T47D (cell line): ENCODE measurements at places on chromosomes 12 and 14.

DNA sequence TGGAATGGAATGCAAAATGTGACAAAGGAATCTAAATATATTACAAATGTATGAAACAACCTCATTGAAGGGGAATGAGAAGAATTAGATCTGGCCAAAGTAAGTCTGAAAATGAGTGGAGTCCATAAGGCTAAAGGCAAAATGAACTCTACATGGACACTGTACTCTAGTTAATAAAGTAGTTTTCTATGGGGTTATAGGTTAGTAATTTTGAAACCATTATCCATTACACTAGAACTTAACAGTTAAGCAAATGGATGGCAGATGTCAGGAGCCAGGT is 222.1 kb downstream of the NUAK1 start:
- no peak for DNase-seq

DNA sequence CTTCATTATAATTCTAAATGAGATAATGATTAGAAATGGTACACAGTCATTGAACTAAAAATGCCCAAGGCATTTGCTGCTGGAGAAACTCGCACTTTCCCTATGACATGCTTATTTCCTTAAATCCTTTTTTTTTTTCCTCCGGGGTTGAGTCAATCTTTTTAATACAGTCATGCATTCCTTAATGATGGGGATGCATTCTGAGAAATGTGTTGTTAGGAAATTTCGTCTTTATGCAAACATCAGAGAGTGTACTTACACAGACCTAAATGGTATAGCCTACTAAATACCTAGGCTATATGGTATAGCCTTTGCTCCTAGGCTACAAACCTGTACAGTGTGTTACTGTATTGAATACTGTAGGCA is 29.8 kb upstream of the DACT1 start:
- no peak for DNase-seq

GRCh38 chr14:33676135-33676566 is 274.7 kb downstream of the EGLN3 start:
- DNase-seq: peak; percentile 11

DNA sequence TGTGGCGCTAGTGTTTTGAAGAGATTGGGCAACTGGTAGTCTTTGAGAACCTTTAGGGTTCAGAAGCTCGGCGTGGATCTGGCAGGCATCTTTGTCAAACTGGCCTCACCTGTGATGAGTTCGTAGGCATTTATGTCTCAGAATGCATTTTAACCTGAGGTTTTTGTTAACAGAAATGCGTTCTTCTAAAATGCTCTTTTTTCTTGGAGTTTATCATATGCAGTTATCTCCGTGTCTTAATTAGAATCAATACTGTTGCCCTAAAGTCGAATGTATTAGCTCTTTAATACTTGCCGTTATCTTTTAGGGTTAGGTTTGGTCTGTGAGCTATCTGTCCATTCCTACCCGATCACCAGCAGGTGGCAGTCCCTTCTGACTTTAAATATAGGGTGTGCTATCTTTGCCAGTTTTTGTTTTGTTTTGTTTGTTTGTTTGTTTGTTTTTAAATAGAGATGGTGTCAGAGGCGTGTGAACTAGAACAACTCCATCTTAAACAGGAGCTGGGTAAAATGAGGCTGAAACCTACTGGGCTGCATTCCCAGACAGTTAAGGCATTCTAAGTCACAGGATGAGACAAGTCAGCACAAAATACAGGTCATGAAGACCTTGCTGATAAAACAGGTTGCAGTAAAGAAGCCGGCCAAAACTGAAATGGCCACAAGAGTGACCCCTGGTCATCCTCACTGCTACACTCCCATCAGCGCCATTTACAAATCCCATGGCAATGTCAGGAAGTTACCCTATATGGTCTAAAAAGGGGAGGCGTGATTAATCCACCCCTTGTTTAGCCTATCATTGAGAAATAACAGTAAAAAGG is 1.4 kb downstream of the ATF1 start:
- peak; percentile 67 for DNase-seq

DNA sequence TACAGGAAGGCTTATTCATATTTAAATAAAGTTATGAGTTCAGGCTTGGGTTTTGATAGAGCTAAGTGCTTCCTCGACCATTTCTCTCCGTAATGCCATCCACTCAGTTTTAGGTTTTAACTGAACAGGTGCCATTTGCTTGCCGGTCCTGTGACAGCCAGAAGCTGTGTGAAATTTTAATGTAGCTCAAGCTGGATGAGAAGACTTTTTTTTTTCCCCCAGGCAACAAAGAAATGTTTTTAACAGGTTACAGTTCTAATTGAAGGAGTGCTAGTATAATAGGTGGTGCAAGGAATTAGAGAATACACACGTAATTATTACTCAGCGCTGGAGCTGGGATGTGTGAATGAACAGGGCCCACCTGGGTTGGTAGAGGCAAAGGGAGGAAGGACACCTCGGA is 502.3 kb downstream of the AACS start:
- no peak for DNase-seq

DNA sequence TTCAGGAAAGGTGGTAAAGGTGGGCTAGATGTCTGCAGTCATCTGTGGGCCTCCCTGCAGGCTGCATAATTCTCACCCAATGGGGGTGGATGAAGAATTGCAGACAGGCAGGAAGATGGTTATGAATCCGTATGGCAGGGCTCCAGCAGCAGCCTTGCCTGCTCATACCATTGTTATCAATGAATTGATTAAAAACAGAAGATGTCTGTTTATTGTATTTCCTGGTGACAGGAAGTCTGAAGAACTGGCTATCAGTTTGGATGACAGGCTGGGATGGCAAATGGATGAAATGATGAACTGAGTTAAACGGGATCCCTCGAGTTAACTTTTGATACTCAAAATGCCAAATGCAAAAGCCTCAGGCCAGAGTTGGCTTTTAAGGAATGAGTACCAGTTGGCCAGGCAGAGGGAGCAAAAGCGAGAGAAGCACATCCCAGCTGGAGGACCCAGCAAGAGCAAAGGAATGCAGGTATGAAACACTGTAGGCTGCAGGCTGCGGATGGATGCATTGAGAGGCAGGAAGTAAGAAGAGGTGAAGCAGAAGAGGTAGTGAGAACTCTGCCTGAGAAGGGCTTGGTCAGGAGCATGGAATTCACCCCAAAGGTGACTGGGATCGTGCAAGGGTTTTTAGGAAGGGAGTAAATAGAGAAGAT is 550.0 kb upstream of the TBX3 start:
- no peak for DNase-seq

DNA sequence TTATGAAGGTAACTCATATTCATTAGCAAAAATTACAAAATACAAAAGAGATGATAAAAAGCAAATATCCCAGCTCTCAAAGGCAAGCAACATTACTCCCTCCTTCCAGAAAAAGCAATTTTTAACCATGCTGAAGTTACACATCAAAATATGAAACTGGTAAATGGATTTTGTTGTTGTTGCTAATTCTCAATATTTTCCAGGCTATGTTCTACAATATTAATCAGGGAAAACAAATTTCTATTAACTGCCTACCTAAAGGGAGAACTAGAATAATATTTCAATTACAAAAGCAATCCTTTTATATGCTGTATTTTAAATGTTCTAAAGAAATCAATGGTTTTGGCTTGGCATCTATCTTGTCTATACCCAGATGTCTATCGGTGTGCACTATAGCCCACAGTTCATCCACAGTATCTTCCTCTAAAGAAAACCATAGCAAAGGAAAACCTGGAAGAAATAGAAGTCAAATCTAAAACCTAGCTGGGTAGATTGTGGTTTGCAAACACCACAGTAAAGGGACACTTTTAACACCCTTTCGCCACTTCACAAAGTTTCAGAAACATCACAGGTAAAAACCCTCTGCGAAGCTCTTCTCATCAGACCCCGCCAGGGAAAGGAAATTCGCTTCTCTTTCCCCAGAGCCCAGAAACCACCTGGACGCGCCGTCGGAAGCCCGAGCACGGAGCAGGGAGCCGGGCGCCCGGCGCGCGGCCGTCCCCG is 32.0 kb downstream of the TC2N start:
- no peak for DNase-seq

GRCh38 chr12:34390171-34390841 is 368.0 kb downstream of the ALG10 start:
- no peak for DNase-seq

GRCh38 chr14:100988011-100988410 is 84.5 kb upstream of the RTL1 start:
- no peak for DNase-seq

GRCh38 chr12:121250359-121250758 is 40.4 kb downstream of the P2RX4 start:
- no peak for DNase-seq
